ENCODE measurements at places on chromosomes 16 and 17.

DNA sequence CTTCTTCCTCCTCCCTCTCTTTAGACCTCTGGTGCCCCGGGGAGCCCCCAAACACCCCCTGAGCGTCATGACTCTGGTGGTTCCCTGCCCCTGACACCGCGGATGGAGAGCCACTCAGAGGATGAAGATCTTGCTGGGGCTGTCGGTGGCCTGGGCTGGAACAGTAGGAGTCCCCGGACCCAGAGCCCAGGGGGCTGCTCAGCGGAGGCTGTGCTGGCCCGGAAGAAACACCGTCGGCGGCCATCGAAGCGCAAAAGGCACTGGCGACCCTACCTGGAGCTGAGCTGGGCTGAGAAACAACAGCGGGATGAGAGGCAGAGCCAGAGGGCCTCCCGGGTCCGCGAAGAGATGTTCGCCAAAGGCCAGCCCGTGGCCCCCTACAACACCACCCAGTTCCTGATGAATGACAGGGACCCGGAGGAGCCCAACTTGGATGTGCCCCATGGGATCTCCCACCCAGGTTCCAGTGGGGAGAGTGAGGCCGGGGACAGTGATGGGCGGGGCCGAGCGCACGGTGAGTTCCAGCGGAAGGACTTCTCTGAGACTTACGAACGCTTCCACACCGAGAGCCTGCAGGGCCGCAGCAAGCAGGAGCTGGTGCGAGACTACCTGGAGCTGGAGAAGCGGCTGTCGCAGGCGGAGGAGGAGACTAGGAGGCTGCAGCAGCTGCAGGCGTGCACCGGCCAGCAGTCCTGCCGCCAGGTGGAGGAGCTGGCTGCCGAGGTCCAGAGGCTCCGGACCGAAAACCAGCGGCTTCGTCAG is 7.5 kb downstream of the HEXIM2 start:
- no peak for DNase-seq

DNA sequence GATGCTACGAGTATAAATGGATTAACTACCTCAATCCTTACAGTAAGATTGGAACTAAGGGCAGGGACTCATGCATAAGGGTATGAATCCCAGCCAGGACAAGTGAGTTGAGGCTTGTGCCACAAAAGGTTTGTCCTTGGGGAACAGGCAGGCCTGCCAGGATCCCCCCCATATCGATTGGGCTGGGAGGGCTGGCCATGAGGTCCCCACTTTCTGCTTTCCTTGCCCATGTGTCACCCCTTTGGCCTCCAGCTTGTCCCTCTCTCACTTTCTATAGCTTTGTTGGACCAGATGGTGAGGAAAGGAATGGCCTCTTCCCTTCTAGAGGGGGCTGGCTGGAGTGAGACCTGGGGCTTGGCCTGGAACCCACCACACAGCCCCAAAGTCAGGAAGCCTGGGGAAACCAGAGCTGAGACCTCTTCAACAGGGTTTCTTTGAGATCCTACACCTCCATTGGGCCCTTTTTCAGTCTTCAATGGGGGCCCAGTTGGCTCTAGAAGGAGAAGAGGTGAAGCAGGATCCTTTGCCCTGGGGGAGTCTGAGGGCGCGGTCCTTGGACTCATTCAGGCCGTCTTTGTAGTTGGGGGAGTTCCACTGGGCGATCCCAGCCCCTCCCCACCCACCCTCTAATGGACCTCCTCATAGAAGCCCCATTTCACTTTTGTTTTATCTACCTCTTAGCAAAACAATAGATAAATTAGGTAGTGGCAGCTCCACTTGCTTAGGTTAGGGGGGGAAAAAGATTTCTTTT is 57.3 kb downstream of the IGF2BP1 start:
- no peak for DNase-seq

- no peak for DNase-seq
These were observed 90.2 kb downstream of the MARCHF10 start for GRCh38 chr17:62717889-62718288.

DNA sequence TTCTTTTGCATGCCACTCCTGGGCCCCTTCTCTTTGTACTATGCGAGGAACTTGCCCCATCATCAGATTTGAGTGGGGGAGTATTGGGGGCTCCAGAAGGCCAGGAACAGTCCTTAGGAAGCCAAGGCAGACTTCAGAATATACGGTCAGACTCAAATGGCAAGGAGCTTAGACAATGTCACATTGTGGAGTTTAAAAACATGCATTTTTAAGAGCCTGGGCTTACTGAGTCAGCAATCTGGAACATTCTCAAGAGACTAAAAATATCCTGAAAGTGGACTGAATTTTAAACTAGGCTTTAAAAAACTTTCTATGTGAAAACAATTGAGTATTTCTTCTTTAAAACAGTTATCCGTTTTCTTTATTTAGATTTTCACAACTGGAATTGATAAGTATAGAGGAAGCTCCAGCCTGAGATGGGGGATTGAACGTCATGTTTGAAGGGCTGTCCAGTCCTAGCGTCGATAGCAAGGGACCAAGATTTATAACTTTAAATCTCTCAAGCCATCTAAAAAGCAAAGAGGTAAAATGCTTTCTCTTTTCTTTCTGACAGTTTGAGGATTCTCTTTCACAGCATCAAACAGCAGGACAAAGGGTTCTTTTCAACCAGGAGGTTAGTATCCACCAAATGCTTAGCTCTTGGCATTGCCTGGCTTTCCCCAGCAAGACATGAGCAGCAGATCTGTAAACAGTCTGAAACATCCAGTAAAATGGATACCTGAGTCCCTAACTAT is 45.8 kb upstream of the CDRT4 start:
- no peak for DNase-seq

- DNase-seq = no peak
These were observed 1.9 kb upstream of the CBFB start for GRCh38 chr16:67027046-67027445.

DNA sequence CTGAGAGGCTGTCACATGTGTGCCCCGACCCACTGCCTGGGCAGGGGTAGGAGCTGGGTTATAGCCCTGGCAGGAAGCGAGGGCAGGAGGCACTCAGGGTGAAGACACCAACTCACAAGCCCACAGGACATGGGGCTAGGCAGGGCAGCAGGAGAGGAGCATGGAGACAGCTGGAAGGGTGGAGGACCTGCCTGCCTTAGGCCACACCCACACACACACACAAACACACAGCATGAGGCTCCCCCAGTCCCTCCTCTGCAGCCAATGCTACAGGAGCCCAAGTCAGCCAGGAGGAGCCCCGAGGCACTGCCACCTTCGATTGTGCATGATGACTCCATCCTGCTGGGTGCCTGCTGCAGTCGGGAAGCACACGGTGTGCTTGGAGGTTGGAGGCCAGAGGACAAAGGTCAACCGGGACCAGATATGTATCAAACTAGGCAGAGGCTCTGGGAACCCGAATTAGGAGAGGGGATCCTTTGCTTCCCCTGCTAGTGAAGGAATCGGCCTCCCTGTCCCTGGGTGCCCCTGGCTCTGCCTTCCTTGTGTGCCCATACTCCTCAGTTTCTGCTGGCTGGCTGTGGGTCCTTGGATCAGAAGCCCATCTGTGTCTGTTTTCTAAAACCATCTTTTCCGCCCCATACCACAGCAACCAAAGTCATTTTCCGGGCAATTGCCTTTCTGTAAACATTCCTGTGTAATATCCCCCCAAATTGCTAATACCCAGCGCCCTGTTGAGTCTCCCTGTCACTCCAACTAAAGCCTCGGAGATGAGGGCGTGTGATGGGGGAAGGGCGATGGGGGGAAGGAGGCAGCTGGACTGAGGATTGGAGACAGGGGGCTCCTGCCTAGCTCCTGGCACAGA is 20.5 kb downstream of the SRCIN1 start:
- DNase-seq = no peak

- no peak for DNase-seq
These were observed 75.4 kb downstream of the BCAS3 start for GRCh38 chr17:60752873-60753577.

DNA sequence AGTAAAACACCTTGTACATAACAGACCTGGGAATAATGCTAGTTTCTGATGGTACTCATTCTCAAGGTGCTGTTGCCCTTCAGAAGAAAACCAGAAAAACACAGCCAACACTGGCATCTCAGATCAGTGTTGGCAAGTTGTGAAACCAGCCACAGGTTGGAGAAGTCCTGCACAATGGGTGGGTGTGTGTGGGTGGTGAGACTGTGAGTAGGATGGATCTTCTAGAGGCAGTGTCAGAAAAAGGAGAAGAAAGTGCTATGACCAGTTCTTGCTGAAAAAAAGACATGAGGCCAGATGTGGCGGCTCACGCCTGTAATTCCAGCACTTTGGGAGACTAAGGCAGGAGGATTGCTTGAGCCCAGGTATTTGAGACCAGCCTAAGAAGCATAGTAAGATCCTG is 35.2 kb upstream of the SMIM36 start:
- no peak for DNase-seq

DNA sequence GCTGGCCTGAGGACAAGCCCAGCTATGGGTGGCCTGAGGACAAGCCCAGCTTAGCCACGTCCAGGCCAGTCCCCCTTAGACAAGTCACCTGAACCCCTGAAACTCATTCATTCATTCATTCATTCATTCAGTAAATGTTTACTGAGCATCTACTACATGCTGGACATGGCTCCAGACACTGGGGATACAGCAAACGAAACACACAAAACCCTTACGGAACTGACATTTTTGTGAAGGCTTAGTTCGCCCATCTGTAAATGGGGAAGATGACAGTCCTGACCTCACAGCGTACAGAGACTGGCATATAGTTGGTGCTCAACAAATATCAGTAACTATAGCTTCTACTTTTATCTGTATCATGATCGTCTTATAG is 37.5 kb downstream of the PPL start:
- DNase-seq = no peak

- no peak for DNase-seq
These were observed 3.3 kb upstream of the COG1 start for GRCh38 chr17:73189417-73190099.

DNA sequence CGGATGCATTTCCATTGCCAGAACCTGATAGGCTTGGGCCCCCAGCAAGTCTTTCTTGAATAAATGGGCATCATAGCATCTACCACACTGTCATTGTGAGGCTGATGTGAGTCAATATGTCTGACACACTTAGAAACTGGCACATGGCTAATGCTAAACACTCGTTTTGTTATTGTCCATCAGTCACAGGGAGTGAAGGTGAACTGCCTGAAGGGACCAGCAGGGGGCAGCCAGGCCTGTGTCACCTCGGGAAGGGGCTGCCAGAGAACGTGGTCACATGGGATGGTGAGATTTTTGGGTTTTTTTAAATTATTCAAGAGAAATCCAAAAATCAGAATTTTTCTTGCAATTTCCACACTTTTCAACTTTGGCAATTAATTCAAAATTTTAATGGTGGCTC is 831 bp upstream of the RCVRN start:
- DNase-seq = peak; percentile 49

GRCh38 chr17:73271072-73271471 is 9.4 kb upstream of the CPSF4L start:
- no peak for DNase-seq

GRCh38 chr16:77794586-77794985 is 6.2 kb downstream of the VAT1L start:
- no peak for DNase-seq

DNA sequence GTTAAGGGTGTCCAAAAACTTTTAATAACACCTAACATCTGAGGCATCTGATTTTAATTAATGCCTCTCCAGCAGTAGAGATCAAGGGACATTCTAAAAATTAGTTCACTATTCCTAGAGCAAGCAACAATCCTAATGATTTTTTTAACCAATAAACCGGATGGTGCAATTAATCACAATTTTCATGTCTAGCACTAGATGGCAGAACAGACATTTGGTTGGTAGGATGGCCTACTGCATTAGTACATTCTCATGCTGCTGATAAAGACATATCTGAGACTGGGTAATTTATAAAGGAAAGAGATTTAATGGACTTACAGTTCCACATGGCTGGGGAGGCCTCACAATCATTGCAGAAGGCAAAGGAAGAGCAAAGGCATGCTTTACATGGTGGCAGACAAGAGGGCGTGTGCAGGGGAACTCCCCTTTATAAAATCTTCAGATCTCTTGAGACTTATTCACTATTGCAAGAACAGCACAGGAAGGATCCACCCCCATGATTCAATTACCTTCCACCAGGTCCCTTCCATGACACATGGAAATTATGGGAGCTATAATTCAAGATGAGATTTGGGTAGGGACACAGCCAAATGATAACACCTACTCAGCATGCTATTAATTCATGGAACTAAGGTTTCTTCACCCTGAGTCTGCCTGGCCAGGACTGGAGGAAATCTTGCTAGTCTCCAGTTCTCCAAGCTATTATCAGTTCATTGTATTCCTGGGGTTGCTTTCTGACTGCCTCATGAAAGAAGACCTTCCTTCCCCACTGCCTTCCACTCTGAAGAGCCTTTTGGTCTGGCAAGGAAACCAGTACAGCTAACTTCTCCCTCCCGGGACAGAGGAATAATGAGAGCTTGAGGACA is 24.8 kb downstream of the HS3ST3A1 start:
- no peak for DNase-seq

GRCh38 chr16:87628940-87629339 is 26.6 kb downstream of the JPH3 start:
- no peak for DNase-seq

DNA sequence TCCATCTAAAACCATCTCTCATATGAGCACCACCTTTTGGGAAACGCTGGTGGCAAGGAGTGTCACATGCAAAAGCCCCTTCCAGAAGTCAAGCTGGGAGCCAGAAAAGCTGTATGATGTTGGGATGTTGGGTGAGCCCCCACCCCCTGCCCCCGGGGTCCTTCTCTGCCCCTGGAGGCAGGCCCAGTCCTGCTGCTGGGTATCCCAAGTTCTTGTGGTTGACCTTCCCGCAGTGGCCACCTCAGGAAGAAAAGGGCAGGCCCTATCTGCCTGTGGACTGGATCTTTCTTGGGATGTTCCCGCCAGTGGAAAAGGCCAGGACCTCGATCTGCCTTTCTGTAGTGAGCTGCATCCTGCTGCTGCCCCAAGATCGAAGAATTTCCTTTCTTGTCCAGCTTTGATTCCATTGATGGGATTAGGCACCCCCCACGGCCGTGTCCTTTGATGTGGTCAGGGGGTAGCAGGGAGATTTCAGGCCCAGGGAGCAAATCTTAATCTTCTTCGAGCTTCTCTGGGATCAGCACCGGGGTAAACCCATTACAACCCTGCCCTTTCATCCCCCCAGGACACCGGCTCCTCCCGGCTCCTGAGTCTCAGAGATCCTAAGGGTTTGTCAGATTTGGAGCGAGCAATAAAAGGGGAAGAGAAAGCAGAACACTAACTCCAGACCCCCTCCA is 165.6 kb downstream of the RAB11FIP4 start:
- no peak for DNase-seq

- DNase-seq = no peak
These were observed 581 bp upstream of the TMEM208 start for GRCh38 chr16:67226295-67226803.

- DNase-seq = no peak
These were observed 2.4 kb downstream of the CACNB1 start for GRCh38 chr17:39194985-39195524.

GRCh38 chr16:1656808-1657617 is 21.1 kb upstream of the JPT2 start:
- DNase-seq = peak; percentile 80

- peak; percentile 77 for DNase-seq
These were observed at the start of gene ARHGAP23 for GRCh38 chr17:38428112-38428642. Gene ARHGAP23 (plus strand): TSS chr17:38428464. CDS start chr17:38428486, 22 bp downstream.

GRCh38 chr17:4304417-4305027 is 40.7 kb upstream of the ANKFY1 start:
- DNase-seq = no peak
